LNCaP clone FGC (cell line): ENCODE measurements at places on chromosomes 12 and 14.
A peak's percentile ranks its signal among the peaks of the same experiment; 100 is the strongest.

- no peak for DNase-seq
These were observed 45.9 kb downstream of the LGMN start for GRCh38 chr14:92702441-92702918.

DNA sequence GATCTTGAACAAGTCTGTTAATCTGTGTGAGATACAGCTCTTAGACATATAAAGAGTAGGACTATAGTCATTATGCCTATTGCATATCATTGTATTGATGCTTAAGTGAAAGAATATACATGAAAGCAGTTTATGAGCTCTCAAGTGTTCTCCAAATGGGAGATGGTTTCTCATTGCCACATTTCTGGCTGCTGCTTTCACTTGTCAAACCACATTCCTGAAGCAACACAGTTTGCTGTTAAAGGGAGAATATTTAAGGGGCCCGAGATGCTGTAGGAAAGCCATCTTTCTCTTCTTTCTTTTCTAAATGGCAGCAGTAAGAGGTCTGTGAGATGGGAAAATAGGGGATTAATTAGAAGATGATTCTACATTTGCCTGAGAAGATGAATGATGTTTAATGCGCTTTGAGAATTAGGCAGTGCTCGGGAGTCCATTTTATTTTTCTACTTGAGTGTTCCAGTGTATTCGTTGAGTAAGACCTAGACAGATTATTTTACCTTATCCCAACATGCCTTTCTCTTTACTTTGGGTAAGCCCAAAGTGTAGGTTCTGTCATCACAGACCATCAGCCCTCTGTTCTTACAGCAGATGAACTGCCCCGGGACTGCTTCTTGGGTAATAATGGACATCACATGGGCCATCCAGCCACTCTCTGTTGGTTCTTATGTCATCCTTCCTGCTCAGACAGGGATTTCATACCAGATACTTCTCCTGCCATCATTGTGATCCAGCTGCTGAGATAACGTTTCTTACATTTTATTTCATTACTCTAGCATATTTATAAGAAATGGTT is 35.6 kb downstream of the ANO4 start:
- DNase-seq: no peak

GRCh38 chr12:100138048-100138802 is 4.4 kb downstream of the BLTP3B start:
- peak; percentile 46 for DNase-seq

DNA sequence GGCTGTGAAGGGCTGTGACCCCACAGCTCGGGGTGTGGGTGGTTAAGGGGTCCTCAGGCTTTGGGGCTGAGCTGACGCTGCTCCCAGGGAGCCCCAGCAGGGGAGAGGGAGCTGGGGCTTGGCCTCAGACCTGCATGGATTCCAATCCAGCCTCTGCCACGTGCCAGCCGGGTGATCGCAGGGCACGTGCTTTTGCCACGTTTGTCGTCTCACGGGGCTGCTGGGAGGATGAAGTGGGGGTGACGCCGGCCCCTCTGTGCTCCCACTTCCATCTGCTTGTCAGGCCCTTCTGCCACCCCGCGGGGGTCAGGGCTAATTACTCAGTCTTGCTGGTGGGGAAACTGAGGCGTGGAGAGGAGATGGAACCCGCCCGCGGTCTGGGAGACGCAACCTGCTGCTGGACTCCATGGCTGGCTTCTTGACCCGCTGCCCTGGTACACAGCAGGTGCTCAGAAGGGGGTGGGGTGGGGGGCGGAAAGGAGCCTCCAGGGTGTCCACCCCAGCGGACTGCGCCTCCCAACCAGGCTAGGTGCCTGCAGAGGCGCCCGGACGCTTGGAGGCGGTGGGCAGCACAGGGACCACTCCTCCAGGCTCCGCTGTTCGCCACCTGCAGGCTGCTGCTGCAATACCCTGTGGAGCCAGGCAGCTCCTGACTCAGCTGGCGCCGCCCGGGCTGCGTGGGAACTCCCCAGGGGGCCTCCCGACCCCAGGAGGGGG is 36.4 kb upstream of the PRIMA1 start:
- DNase-seq: no peak

- no peak for DNase-seq
These were observed 13.6 kb downstream of the BCL11B start for GRCh38 chr14:99258341-99258861.

GRCh38 chr12:52578469-52578868 is 4.8 kb upstream of the KRT74 start:
- DNase-seq: no peak

DNA sequence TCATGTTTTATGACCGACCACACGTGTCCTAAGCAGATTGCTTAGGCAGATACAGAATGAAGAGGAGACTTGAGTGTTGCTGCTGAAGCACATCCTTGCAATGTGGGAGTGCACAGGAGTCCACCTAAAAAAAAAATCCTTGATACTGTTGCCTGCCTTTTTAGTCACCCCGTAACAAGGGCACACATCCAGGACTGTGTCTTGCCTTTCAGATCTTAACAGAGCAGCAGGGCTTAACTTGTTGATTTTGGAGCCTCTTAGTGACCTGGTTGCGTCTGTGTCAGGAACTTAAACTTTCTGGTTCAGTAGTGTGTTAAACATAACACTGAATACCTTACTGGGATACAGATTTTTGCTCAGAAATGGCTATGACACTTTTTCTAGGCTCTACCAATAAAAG is 6.5 kb downstream of the EIF2B2 start:
- DNase-seq: no peak

GRCh38 chr14:82647088-82647810 is 1113.6 kb upstream of the SEL1L start:
- no peak for DNase-seq

GRCh38 chr14:64725261-64725815 is 21.1 kb downstream of the PLEKHG3 start:
- DNase-seq: no peak

GRCh38 chr12:47813511-47814196 is 6.0 kb downstream of the HDAC7 start:
- no peak for DNase-seq

DNA sequence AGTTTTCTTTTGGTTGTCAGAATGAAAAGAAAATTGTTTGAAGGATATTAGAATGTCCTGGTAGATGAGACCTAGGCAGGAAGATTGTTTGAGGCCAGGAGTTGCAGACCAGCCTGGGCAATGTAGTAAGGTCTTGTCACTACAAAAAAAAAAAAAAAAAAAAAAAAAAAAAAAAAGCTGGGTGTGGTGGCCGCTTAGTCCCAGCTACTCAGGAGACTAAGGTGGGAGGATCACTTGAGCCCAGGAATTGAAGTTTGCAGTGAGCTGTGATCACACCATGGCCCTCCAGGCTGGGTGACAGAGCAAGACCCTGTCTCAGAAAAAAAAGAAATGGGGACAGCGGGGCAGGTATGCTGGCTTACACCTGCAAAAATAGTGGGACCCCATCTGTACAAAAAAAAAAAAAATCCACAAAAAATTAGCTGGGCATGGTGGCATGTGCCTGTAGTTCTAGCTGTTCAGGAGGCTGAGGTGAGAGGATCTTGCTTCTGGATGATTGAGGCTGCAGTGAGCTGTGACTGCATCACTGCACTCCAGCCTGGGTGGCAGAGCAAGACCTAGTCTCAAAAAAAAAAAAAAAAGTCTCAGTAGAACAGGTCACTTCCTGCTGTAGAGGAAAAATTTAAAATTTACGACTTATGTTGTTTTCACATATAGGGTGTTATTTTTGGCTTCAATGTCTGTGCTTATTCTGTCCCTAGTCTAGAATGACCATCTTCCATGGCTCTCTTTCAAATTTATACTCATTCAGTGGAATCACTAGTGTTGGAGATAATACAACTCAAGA is 70.7 kb downstream of the PPHLN1 start:
- no peak for DNase-seq

DNA sequence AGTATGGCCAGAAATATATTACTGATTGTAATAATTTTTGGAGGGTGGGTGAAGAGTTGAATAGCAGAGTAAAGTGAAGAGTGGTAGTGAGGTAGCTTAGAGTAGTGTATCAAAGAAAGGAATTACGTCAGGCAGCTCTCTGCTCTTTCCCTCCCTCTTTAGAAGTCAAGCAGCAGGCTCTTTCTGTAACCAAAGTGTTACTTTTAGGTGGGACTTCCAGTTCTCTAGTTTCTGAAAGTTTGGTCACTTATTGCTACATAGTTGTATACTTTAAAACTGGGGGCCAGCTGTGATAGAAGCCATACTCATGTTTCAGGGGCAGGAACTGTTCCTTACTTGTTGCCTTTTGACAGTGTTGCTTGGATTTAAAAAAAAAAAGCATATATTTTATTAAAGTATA is 30.6 kb downstream of the ATF7IP start:
- no peak for DNase-seq

- no peak for DNase-seq
These were observed 545.7 kb downstream of the AACS start for GRCh38 chr12:125610971-125611370.

DNA sequence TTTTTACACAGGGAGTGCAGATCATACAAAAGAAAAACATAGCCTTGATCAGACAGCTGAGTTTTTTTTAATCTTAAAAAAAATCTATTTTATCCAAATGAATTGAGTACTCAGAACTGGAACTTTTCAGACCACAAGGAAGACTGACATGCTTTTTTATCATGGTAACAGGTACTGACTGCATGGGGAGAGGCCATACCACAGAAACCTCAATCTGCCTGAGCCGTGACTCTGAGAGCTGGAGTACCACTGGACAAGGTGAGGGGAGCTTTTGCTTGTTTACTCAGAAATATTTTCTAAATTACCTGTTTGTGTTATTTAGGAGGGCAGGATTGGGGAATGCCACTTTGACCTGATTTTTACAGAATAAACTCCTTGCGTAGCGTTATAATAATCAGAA is 143.9 kb downstream of the ALX1 start:
- no peak for DNase-seq

DNA sequence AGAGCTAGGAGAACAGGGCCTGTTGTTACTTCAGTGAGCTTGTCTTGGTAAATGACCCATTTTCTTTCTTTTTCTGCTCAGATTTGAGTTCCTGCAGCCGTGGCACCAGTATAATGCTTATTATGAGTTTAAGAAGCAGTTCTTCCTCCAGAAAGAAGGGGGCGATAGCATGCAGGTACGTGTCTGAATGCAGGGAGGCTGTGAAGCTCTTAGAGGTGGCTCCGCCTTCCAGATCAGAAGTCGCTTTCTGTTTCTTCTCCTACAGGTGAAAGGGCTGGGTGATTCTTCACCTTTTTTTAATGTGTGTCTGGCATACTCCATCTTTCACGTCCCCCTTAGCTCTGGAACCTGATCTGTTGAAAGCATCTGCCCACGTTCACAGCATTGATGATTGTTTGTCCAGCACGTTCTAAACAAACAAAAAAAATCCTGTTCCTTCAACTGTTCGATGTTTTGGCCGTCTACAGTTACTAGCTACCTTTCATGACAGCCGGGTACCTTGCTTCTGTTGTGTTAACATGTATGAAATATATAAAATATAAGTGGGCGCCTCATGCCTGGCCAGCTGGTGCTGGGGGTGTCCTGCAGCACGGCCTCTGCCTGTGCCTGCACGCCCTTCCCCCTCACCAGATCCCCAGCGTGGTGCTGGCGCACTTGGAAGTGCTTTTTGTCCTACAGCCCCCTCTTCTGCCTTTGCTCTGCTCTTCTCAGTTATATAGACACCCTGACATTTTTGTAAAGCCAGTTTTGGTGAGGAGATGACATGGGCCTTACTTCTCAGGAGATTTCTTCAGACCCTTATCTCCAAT is 44.6 kb downstream of the SFSWAP start:
- DNase-seq: no peak

DNA sequence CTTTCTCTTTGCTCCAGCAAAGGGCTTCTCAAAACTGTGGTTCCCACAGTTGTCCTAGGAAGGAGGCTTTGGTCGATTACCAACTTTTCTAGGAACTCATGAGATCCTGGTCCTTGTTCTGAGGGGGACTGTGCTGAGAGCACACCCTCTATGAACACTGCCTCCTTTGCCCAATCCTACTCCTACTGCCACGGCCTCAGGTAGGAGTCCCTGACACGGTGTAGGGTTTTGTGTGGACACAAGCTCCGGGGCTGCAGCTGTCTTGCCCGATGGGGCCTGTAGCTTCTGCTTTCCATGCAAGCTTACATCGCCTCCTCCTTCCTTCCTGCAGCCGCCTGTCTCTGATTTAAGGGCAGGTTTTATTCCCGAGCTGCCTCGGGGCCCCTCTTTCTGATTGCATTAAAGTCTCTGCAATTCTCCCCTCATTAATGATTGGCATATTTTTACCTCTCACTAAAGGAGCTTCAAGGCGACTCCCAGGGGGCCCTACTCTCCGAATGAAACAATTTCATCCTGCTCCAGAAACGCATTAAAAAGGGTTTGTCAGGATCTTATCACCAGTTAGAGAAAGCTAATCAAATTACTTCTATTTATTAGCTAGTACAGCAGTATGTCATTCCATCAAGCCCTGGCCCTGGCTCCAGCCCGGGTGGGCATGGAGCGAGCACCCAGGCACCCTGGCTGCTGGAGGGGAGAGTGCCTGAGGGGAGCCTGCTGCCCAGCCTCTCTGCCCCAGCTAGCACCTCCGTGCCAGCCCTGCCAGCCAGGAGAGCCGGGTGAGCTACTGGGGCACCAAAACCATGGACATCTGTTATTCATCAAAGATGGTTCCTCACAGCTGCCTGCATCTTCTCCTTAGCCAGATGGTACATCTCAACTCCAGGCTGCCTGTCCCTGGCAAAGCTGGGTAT is 38.0 kb upstream of the ESRRB start:
- DNase-seq: no peak

DNA sequence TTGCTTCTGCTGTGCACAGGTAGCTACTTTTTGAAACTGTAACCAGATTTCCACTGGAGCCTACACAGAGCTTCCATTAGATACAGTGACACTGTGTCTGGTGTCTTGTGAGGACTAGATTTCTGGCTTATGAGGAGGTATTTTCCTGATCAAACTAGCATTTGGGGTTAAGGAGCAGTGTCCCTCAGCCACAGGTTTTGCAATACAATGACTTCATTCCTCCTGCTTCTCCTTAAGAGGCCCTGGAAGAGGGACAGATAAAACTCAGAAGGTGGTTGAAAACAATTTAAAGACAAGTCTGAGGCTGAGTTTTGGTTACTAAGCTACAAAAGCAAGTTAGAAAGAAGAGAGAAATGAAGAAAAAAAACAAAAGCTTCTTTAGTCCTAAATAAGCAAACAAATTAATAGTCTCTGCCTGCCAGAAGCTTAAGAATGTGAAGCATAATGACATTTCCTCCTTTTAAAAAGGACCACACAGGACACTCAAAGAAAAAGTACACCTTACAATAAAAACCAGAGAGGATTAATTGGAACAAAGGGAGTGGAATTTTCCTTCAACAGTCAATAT is 53.0 kb downstream of the PKP2 start:
- DNase-seq: no peak

GRCh38 chr14:79062226-79062625 is 892.1 kb downstream of the NRXN3 start:
- no peak for DNase-seq

DNA sequence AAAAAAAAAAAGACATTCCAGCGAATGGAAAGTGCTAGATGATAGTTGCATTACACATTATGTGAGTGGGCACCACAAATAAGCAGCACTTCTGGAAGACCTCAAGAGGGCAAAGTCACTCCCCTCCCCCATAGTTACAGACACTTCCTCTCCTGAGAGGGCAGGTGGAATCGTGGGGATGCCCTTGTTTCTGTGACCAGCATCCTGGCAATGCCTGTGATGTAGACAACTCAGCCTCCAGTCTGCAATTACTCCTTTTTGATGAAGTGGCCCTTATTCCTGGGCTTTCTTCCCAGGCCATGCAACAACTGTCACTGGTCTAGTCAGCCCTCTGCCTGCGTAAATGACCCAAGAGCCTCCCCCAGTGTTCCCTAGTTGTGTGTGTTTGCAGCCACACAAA is 104.8 kb downstream of the VRK1 start:
- DNase-seq: no peak
